Kasumi-1 (cell line): ENCODE measurements at places on chromosomes 4 and X.

DNA sequence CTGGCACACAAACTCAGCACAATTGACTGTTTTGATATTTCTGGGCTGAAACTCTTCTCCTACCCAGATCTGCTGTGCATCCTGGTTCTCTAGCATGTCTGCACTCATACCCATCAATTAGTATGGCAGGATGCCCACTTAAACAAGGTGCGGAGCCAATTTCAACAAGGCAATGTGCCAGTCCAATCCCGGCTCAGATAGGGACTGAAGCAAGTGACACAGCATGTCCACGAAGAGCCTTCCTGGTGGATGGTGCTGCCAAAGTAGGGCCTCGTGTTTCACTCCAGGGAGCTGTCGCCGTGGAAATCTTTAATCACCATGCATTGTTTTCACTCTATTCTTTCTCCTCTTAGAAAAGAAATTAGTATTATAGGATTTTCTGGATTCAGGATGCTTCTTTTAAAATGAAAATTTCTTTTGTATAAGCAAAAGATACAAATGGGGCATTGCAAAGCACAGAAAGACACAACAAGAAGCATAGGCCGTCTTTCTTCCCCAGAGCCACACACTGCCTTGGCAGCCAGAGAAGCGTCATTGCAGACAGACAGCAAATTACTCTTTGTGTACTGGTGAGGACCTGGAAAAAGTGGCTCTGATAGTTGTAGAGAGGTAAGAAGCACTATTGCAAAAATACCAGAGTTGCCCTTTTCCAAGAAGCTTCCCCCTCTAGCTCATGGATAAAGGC is 40.6 kb upstream of the LSM6 start:
- DNase-seq = no peak

DNA sequence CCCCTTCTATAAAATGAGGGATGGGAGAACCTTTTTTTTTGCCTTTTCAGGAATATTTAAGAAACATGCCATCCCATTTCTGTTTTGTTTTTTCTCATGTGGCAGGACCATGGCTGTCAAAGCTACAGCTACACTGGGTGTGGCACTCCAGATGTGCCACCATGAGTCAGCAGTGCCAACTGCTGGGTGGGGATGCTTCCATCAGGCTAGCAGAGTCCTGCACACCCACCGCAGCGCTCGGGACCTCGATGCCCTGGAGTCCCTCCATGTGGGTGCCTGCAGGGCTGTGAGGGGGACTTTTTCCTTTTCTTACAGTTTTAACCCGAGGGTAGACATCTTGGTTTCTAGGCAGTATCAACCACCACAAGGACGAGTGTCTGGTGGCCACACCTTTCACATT is 352.6 kb downstream of the NR3C2 start:
- DNase-seq = no peak

DNA sequence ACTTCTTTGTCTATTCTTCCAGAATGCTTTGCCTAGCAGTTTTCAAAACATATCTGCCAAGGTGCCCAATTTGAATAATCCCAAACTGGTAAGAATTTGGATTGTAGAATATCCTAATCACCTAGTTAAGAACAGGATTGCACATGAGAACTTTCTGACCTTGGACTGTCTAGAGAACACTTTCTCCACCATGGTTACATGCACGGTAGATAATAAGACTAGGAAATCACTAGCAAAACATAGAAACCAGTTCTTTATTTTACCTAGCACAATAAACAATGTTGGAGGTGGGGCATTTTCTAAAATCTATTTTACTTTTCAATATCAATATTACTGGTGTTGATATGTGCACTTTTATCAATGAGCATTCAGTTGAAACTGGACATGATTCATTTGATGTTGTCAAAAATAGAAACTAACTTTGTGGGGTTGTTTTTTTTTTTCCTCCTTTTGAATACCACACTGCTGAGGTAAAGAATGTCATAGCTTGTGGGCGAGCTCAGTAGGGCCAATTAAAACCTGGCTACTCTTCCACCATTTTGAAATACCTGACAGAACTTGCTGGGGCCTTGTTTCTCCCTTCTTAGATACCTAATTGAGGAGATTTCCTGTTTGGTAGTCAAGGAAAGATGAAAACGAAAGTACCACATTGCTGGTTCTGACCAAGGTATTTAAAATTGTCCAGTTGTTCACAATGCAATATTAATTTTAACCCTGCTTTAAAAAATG is 10.4 kb downstream of the MID1IP1 start:
- DNase-seq = no peak

DNA sequence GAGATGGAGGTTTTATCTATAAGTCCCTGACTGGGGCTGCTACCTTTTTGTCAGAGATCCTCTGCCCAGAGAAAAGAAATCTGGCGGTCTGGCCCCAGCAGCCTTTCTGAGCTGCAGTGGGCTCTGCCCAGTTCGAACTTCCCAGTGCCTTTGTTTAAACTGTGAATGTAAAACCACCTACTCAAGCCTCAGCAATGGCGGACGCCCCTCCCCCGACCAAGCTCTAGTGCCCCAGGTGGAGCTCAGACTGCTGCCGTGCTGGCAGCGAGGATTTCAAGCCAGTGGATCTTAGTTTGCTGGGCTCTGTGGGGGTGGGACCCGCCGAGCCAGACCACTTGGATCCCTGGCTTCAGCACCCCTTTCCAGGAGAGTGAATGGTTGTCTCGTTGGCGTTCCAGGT is 121.8 kb downstream of the TSPAN5 start:
- DNase-seq = no peak

GRCh38 chr4:155599596-155599995 is 67.1 kb upstream of the GUCY1A1 start:
- no peak for DNase-seq

DNA sequence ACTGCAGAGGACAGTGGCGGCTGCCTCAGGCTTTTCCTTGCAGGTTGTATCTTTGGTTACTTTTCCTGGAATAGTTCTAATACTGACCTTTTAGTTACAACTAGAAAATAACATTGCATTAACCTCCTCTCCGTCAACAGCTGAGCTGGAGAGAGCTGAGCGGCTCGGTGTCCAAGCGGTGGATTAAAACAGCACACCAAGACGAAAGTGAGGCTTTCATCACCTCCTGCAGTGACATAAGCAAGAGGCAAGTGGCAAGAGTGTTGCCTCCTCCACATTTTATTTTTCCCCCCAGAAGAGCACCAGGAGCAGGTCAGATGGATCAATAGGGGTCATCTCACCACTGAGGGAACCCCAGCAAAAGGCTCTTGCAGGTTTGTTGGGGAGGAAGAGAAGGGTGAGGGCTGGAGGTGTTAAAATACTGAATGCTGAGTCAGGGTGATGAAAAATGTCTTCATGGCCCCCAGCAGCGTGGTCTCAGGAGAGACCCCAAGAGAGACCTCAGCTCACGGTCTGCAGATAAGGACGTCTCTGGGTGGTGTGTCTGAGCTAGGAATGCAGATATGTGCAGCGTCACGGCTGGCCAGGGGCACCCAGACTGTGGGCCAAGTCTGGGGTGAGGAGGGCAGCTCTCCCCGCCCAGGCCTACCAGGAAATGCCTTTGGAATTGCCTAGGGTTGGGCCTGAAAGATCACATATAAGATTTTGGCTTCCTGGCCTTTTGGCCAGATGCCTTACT is 50.3 kb downstream of the CASP3 start:
- no peak for DNase-seq

DNA sequence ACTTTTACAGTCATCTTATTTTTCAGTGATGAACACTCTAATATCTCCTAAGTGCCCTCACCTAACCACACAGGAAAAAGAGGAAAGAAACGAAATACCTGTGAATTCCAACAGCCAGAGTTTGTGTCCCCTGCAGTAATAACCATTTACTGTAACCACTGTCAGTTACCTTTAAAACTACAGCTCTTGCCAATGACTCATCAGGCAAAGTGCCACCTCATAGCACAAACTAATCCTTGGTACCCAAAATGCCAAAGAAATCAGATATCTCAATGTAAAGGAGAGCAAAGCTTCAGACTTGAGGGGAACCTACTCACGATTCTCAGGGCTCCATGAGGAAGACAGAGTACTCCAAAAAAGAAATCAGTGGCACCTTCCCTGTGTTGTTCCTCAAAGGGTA is 146.5 kb downstream of the NDST3 start:
- no peak for DNase-seq

- no peak for DNase-seq
Observed at GRCh38 chr4:132275583-132276121, 873.4 kb upstream of the PCDH10 start.

- no peak for DNase-seq
Observed at GRCh38 chrX:54794028-54794427, 4.0 kb downstream of the ITIH6 start.

DNA sequence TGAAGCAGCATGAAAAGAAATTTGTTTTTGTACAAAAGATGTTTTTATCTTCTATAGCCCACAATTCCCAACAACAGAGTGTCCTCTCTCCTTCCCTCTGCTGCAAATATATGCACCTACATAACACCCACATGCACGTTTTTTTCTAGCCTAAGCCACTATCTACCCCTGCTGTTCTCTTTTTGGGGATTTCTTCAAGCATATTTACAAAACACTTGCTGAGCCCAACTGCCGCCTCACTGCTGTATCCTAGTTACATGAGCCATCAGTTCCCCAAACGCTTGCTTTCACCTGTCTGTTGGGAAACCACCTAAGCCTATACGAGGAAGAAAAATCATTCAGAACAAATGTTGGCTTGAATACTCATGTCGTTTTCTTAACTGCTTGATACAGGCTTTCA is 127.2 kb downstream of the CHRNA9 start:
- no peak for DNase-seq

- no peak for DNase-seq
Observed at GRCh38 chr4:189377569-189377968, 563.1 kb upstream of the FRG1 start.

GRCh38 chr4:8843597-8843996 is 28.0 kb downstream of the HMX1 start:
- DNase-seq = no peak

- DNase-seq = peak; percentile 18
Observed at GRCh38 chr4:153731239-153731638, 28.6 kb downstream of the RNF175 start.

- no peak for DNase-seq
Observed at GRCh38 chr4:32189788-32190187, 1469.6 kb downstream of the PCDH7 start.

DNA sequence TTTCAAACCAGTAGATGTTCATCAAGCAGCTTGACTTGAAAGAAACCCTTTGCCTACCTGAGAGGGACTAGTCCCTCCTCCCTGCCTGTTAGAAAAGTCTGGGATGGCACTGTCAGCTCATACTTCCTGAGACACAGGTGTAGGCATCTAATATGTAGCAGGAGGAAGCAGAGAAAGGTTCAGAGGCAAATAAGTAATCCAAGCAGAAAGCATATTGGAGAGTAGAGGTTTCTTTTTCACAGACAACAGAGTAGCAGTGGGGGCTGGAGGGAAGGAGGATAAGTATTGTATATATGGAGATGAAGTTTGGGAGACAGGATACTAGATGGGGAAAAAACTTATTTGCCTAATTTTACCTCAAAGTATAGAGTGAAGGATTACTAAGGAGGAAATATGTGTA is 81.5 kb downstream of the FNIP2 start:
- DNase-seq = no peak

- DNase-seq = no peak
Observed at GRCh38 chr4:55027596-55027995, 97.8 kb downstream of the KDR start.

GRCh38 chr4:61462451-61463326 is 262.6 kb downstream of the ADGRL3 start:
- DNase-seq = no peak

DNA sequence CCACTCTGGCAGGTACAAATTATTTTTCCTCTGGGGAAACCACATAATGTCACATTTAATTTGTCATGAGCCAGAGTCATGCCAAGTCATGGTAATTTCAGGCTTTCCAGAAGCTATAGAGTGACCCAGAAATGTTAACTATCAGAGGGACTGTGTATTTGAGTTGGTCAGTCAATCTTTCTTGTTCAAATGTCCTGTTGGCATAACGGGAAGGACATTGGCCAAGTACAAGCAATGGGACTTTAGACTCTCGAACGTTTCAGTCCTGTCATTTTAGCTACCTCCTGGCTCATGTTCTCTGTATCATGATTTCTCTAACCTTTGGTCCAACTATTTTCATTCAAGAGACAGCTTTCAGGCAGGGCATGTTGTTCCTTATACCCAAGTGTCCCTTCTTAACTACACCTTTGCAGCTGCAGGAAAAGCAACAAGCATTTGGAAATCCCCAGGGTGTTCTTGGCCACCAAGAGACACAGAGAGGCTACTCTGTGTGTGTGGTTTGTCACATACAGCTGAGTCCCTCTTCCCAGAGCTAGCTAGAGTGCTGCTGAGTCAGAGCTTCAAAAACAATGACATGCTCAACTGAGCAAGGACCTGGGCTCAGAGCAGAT is 142.6 kb downstream of the EGF start:
- DNase-seq = no peak

GRCh38 chrX:74835566-74835965 is 89.7 kb downstream of the NEXMIF start:
- no peak for DNase-seq

DNA sequence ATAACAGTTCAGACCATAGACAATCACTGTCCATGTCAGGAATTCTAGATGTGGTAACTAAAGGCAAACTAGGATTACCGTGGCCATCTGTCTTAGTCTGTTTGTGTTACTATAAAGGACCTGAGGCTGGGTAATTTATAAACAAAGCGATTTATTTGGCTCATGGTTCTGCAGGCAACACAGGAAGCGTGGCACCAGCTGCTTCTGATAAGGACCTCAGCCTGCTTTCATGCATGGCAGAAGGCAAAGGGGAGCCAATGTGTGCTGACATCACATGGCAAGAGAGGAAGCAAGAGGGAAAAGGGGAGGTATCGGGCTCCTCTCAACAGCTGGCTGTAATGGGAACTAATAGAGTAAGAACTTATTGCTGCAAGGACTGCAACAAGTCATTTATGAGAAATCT is 376.7 kb downstream of the GPM6A start:
- DNase-seq = peak; percentile 68

DNA sequence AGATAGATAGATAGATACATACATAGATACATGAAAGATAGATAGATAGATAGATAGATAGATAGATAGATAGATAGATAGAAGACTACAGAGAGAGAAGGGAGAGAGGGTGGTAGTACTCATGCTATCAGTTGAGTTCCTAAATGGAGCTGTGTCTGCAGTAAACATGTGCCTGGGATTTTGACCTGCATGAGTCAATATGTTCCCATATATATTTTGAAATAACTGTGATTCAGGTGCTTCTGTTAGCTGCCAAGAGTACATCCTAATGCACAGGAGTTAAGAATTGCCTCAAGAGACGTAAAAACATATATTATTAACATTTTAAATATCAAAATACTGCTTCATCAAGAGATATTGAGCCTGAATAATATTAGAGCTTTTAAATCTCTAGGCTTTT is 379.4 kb downstream of the GRXCR1 start:
- DNase-seq = no peak

GRCh38 chr4:53586121-53586816 is 5.0 kb downstream of the LNX1 start:
- DNase-seq = no peak

- DNase-seq = no peak
Observed at GRCh38 chr4:185955826-185956543, 113.0 kb upstream of the TLR3 start.

DNA sequence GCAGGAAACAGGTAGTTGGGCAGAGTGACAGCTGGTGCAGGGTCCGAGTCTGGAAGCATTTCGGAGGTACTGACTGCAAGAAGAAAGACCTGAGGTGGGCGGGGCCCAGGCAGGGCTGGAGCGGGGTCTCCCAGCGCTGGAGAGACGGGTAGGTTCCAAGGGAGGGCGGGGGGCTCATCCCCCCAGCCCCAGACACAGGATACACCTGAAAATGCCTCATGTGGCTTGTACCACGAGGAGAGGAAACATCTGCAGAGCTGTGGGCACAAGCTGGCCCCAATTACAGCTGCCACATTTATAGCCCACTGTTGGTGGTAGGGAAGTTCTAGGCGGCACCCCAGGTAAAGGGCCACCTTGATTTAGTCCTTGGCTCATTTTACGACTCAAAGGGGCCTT is 38.0 kb downstream of the ELF4 start:
- no peak for DNase-seq
